Right forelimb (tissue), 1 donor: ENCODE measurements at places on chromosomes 13 and 19.
A peak's percentile ranks its signal among the peaks of the same experiment; 100 is the strongest.

DNA sequence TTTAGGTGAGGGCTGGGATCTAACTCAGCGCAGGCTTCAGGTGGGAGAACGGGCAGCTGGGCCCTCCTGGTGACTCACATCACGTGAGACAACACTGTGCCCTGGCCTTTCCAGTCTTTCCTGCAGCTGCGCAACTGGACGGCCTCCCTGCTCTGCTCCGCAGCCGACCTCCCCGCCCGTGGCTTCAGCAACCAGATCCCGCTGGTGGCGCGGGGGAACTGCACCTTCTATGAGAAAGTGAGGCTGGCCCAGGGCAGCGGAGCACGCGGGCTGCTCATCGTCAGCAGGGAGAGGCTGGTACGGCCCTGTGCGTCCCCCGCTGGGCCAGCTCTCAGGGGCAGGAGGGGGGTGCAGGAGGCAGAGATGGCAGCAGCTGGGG is 8.8 kb downstream of the SPPL2B start:
- peak; percentile 72 for DNase-seq

DNA sequence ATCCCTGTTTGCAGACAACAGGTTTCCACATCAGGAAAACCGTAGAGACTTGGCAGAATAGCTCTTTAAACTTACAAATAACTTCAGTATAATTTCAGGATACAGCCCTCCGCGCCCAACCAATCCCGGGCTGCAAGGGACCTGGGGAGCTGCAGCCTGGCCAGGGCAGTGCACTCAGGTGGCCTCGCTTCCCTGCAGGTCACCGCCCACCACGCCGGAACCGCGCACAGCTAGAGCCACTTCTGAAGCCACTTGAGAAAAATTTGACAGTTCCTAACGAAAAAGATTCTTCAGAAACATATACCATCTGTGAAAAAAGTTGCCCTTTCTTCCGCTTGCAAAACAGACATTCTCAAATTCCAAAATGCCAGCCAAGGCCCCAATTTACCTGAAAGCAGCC is 11.1 kb downstream of the ZNF91 start:
- no peak for DNase-seq

DNA sequence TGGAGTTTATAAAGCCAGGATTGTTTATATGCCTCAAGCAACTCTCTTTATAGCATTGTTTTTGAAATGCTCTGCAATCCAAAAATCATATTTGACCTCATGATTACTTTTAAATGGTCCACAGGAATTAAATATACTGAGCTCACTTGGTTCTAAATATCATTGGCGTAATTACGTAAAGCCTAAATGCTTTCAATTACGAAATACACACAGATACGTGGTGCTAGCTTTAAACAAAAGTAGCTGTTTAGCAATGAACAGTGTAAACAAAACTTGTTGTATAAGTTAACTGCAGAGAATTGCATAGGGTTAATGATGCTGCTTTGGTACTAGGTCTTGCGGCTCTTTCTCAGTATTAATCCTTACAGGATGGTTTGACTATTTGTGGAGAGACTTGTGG is 346.6 kb downstream of the COG6 start:
- DNase-seq: no peak

DNA sequence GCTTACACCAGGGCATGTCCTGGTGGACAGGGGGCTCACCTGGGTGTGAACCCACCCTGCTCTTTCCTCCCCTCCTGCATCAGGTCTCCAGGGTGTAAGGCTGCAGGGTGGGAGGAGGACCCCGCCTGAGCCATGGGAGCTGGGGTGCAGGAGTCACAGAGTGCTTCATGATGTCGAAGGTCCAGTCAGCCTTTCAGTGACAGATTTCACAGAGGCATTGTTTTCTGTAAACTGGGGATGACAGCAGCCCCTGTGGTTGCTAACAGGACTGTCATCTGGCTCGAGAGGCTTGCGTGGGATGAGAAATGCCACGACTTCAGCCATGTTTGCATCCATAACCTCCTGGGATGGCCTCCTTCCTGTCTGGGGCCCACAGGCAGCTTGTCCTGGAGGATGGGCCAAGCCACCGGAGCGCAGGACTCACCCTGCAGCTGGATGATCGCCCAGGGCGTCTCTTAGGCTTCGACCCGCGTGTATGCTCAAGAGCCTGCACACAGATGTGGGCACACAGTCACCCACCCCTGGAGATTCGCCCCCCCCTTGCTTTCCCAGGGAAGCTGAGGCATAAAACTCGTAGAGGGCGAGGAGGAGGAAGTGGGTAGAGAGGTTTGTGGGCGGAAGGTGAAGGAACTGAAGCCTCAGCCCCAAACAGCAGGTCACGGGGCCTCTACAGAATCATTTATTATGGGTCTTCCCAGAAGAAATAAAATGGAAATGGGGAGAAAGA is 4.9 kb downstream of the NANOS3 start:
- no peak for DNase-seq

DNA sequence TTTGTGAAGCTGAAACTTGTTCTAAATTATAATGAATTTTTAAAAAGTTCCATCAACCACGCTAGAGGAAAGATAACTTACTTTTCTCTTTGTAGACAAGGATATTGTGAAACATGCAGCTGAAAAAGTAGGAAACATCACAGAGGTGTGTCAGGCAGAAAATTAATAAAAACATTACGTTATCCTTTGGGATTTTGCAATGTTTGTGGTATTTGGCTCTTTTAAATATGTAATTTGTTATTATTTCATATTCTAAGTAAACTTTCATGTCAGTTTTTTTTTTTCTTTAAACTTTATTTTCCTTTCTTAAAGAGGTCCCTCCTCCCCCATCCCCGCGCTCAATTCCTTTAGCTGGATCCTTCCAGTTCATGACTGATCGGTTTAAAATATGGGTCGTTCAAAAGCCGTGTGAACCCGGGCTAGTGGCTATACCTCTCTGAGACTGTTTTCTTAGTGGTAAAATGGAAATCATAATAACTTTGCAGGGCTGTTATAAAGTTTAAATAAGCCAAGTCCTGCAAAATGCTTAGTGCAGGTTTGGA is 740 bp upstream of the CCDC61 start:
- DNase-seq: no peak

DNA sequence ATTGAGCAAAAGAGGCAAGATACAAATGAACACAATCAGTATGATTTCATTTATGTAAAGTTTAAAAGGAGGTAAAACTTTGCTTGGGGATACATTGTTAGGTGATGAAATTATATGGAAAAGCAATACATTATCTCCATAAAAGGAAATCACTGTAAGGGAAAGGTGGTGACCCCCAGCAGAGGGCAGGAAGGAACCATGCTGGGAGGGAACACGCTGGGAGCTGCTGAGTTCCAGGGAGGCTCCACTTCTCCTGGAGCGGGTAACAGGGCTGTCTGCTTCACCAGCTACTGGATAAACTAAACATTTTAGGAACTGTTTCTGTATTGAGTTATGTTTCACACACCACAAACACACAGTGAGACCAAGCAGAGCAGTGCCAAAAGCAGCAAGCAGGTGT is 91.2 kb downstream of the KATNAL1 start:
- no peak for DNase-seq

- DNase-seq: no peak
These were observed 18.6 kb downstream of the NALCN start for GRCh38 chr13:101397742-101398141.

- DNase-seq: no peak
These were observed 2.3 kb upstream of the DOCK6 start for GRCh38 chr19:11264452-11265176.

- no peak for DNase-seq
These were observed 72.1 kb downstream of the SLC7A1 start for GRCh38 chr13:29523199-29523961.

GRCh38 chr13:97274829-97275649 is 52.9 kb downstream of the MBNL2 start:
- DNase-seq: no peak

DNA sequence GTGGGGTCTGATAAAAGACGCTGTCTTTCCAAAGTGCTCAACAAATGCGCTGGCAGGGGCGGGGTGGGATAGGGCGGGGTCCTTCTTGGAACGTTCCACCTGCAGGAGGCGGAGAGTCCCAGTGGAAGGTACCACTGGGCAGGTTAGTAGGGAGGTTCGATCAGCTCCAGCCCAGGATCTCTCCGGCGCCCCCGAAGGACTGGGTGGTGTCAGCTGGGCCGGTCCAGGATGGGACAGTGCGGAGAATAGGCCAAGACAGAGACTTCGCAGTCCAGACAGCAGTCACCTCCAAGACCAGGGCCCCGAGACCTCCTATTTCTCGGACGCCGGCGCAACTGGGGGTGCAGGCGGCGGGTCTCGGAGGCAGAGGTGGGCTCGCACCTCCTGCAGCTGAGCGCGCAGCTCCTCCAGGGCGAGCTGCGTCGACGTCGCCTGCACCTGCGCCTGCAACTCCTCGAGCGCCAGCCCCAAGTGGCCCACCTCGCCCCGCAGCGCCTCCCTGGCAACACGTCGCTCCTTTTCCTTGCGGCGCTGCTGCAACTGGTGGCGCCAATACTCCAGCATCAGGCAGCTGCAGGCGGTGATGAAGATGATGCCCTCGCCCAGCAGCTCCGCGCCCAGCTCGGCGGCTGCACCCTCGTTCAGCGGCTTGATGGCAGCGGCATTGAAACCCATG is 21.6 kb downstream of the VASP start:
- DNase-seq: no peak
